Muscle of leg (tissue), 16 donors: ENCODE measurements at places on chromosomes 11 and 22. TPM values are rescaled to one million over a fixed set of nuclear protein-coding genes. Genes with fewer than 3 reads are reported as not detected.

The TSGA10IP gene
- 0.09 TPM for total RNA-seq

The ISX gene
- not detected for total RNA-seq

The RAB3IL1 gene
- total RNA-seq, result 17.3 TPM

The ELF5 gene
- total RNA-seq, result not detected

The RAB36 gene
- total RNA-seq, result 1.0 TPM

The CHRM1 gene
- 0.04 TPM for total RNA-seq

The CCDC87 gene
- 0.09 TPM for total RNA-seq

The CADM1 gene
- 37.1 TPM for total RNA-seq

The OR52I2 gene
- not detected for total RNA-seq

The PNPLA5 gene
- not detected for total RNA-seq

The TREH gene
- under 0.01 TPM for total RNA-seq

The PIH1D2 gene
- 1.1 TPM for total RNA-seq

The RIMBP3B gene
- total RNA-seq, result 0.18 TPM

The CRELD2 gene
- total RNA-seq, result 18.8 TPM

The MYO7A gene
- total RNA-seq, result 3.8 TPM

The CSNK2A3 gene
- total RNA-seq, result 2.6 TPM

The RTN3 gene
- total RNA-seq, result 25.5 TPM

The ADAMTS15 gene
- total RNA-seq, result 17.8 TPM

The MACROD1 gene
- 107 TPM for total RNA-seq

The NXPE1 gene
- not detected for total RNA-seq

The EIF3D gene
- total RNA-seq, result 170 TPM

The SIDT2 gene
- total RNA-seq, result 14.8 TPM

The SLC22A12 gene
- total RNA-seq, result not detected

The PICK1 gene
- 11.9 TPM for total RNA-seq

The PTGDR2 gene
- total RNA-seq, result 0.62 TPM

The TIGD3 gene
- total RNA-seq, result 0.22 TPM

The AQP11 gene
- total RNA-seq, result 0.75 TPM

The OR5D14 gene
- total RNA-seq, result not detected

The OR9G1 gene
- total RNA-seq, result not detected

The OR2AT4 gene
- total RNA-seq, result not detected

The SERGEF gene
- total RNA-seq, result 15.7 TPM

The LDLRAD3 gene
- total RNA-seq, result 12.0 TPM

The OR5B21 gene
- total RNA-seq, result not detected

The SCGB1C1 gene
- total RNA-seq, result not detected

The SCGB1D2 gene
- not detected for total RNA-seq

The PTPN5 gene
- total RNA-seq, result 0.18 TPM

The RTL10 gene
- total RNA-seq, result 12.7 TPM

The OR52A1 gene
- total RNA-seq, result not detected

The LMNTD2 gene
- total RNA-seq, result 0.22 TPM

The MISFA gene
- 4.3 TPM for total RNA-seq

The FDX1 gene
- 7.7 TPM for total RNA-seq

The RIMBP3C gene
- total RNA-seq, result 0.40 TPM

The RNF169 gene
- total RNA-seq, result 15.3 TPM

The SYNGR1 gene
- 6.3 TPM for total RNA-seq

The KCNJ1 gene
- total RNA-seq, result 0.18 TPM

The RIC3 gene
- 0.18 TPM for total RNA-seq

The SYT13 gene
- 0.49 TPM for total RNA-seq

The SCARF2 gene
- 8.9 TPM for total RNA-seq

The ADM gene
- 23.6 TPM for total RNA-seq
